ENCODE measurements at places on chromosomes 7 and 10. TPM values are rescaled to one million over a fixed set of nuclear protein-coding genes. Genes with fewer than 3 reads are reported as not detected.
A peak's percentile ranks its signal among the peaks of the same experiment; 100 is the strongest.

DNA sequence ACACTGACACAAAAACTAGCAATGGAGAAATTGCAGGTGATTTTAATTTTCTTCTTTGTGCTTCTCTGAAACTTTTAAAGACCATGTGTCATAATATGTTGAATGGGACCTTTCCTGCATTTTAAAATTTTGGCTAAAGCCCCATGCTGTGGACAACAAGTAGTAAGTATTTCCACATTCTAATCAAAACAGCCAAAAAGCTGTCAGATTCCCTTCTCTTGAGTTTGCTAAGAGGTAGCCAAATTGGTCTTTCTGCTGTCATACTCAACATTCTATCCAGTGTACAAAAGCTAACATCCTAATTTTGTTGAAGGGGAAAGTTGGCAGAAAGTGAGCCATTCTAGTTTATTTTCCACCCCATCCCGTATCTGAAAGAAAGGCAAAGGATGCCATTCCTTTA, 447.6 kb downstream of the TFEC start:
- no peak overlapping the region for H3K27ac ChIP-seq
- DNase-seq: no peak
- H3K36me3 ChIP-seq: no peaks in the 10 kb centered on the region
- H3K4me3 ChIP-seq: no peak overlapping the region

GRCh38 chr7:158186406-158186805, 401.2 kb downstream of the PTPRN2 start:
- H3K4me3 ChIP-seq: no peak overlapping the region
- H3K4me1 ChIP-seq: no peaks in the 10 kb centered on the region
- no peaks in the 10 kb centered on the region for H3K27me3 ChIP-seq
- no peak overlapping the region for H3K27ac ChIP-seq
- no peak for DNase-seq

DNA sequence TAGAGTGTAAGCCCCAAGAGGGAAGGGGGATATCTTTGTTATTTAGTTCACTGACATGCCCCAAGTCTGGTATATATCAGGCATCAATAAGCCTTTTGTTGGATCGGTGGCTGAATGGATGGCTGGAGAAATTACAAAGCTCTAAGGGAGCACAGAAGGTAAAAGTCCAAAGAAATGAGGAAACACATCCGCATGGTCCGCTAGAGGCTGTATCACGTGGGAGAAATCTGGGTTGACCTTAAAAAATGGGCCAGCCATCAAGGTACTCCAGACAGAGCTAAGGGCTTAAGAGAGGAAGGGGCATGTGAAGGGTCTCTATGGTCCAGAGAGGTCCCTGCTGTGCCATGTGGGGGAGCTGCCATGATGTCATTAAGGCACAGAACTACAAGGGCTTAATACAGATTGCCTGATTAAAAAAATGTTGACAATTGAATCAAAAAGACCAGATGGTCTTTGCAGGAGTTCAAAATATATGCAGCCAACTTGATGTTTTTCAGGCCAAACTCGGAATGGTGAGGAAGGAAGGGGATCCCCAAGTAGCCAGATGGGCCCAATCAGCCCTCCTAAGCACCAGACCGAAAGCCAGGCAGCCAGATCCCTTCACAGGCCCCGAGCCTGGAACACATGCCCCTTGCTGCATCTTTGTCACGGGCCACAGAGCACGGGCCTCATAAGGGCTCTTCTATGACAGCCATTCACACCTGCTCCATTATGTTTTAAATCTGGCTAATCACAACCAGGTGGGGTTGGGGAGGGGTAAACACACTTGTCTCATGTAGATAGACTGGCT, 31.9 kb downstream of the SCRN1 start:
- no peaks in the 10 kb centered on the region for H3K36me3 ChIP-seq
- no peak overlapping the region for H3K27ac ChIP-seq
- H3K4me1 ChIP-seq: peaks cover 10% of the 10 kb centered on the region
- DNase-seq: no peak

NRP1 gene
- not detected for total RNA-seq

PITX3 gene
- not detected for total RNA-seq

GRCh38 chr7:103065667-103066066, 8.9 kb downstream of the FBXL13 start:
- no peaks in the 10 kb centered on the region for H3K27me3 ChIP-seq
- peak; percentile 54 for DNase-seq
- no peak overlapping the region for H3K27ac ChIP-seq
- H3K36me3 ChIP-seq: no peaks in the 10 kb centered on the region

CFAP58 gene
- 0.59 TPM for total RNA-seq

DNA sequence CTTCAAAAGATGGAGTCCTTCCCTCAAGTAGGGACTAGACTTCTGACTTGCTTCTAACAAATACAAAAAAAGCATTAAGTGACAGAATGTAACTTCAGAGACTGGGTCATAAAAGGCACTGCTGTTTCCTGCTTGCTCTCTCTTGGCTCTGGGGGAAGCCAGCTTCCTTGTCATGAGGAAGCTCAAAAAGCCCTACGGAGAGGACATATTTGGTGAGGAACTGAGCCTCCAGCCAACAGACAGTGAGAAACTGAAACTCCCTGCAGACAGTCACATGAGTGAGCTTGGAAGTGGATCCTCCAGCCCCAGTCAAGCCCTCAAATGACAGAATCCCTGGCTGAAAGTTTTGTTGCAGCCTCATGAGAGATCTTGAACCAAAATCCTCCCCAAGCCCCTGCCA, 26.3 kb upstream of the SLC35G1 start:
- no peak overlapping the region for H3K27ac ChIP-seq
- DNase-seq: no peak
- H3K27me3 ChIP-seq: peaks cover 10% of the 10 kb centered on the region
- H3K4me3 ChIP-seq: no peak overlapping the region
- no peaks in the 10 kb centered on the region for H3K4me1 ChIP-seq
- no peaks in the 10 kb centered on the region for H3K36me3 ChIP-seq

- no peaks in the 10 kb centered on the region for H3K36me3 ChIP-seq
- DNase-seq: no peak
- no peak overlapping the region for H3K27ac ChIP-seq
- no peaks in the 10 kb centered on the region for H3K4me1 ChIP-seq
Observed at GRCh38 chr7:126856691-126857291, 395.9 kb downstream of the GRM8 start.

DNA sequence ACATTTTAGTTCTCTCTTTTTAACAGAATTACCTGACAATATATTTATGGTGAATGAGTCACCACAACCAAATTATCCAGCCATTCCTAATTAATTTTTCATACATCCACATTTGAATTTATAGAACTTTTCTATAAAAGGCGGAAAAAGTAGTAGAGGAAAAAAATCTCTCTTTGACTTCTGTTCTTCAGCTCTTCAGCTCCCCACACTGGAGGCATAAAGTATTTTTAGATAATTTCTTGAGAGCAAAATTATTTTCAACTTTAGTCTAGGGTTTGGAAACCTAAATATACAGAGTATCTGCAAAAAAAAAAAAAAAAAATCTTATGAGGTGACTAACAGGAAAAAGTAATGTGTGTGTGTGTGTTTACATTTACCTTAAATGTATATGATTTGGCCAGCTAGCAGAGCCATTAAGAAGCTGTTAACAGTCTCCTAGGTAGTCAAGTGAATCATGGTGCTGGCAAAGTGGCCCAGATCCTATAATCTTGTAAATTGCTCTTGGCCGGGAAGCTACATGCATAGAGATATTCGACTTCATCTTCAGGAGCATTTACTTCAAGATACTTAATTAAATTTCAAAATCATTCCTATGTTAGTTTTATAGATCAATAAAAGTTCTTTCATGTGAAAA, 383.1 kb upstream of the STEAP1 start:
- H3K4me3 ChIP-seq: no peak overlapping the region
- peaks cover 2% of the 10 kb centered on the region for H3K27me3 ChIP-seq
- no peaks in the 10 kb centered on the region for H3K36me3 ChIP-seq
- no peaks in the 10 kb centered on the region for H3K4me1 ChIP-seq
- no peak overlapping the region for H3K27ac ChIP-seq
- DNase-seq: no peak

GRCh38 chr7:20892776-20893175, 106.1 kb upstream of the SP8 start:
- no peaks in the 10 kb centered on the region for H3K4me1 ChIP-seq
- DNase-seq: no peak
- no peak overlapping the region for H3K4me3 ChIP-seq

GRCh38 chr7:140229591-140230515, 53.1 kb upstream of the KDM7A start:
- peak overlapping the region; percentile 97 for H3K4me3 ChIP-seq
- H3K4me1 ChIP-seq: peaks cover 47% of the 10 kb centered on the region
- peak; percentile 83 for DNase-seq
- H3K27me3 ChIP-seq: no peaks in the 10 kb centered on the region
- peaks cover 8% of the 10 kb centered on the region for H3K36me3 ChIP-seq
- H3K27ac ChIP-seq: peak overlapping the region; percentile 98

GRCh38 chr10:60942134-60942787, 1.7 kb downstream of the RHOBTB1 start:
- H3K27me3 ChIP-seq: peaks cover 57% of the 10 kb centered on the region
- no peaks in the 10 kb centered on the region for H3K36me3 ChIP-seq
- no peak overlapping the region for H3K27ac ChIP-seq

GRCh38 chr10:77393821-77394501, 243.6 kb downstream of the KCNMA1 start:
- DNase-seq: no peak
- H3K4me1 ChIP-seq: no peaks in the 10 kb centered on the region
- H3K27ac ChIP-seq: no peak overlapping the region
- no peaks in the 10 kb centered on the region for H3K36me3 ChIP-seq

- H3K27ac ChIP-seq: peak overlapping the region; percentile 41
- H3K4me1 ChIP-seq: peaks cover 26% of the 10 kb centered on the region
Observed at GRCh38 chr7:38321515-38321944, 48.1 kb upstream of the TARP start.

DNA sequence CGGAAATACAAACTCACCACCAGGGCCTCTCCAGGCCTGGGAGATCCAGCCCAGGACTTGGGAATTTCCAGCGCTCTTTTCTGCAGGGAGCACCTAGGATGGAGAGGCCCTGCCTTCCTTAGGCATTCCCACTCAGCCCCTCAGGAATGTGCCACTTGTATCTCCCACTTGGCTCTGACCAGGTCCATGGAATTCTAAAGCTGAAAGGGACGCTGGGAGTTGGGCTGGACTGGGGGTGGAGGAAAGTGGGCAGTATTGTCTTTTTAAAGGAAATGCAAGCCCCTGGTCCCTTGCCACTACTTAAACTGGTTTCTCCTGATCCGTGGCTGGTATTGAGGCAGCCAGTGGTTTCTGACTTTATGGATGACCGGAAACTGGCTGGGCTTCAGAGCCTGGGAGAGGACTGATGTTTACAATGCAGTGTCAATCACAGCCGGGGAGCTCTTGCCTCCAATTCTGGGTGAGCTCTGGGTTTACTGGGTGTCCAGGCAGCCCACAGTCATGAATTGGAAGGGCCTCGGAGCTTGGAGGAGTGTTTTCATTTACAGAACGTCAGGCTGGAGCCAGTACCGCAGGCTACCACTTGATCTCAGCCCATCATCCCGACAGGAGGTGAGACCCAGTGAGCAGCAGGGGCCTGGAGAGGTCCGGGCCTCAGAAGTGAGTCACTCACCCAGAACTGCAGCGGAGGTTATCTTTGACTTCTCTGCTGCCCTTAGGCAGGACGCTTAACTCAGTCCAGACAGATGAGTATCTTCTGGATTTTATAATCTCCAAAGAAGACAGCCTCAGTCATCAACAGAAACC, 27.3 kb downstream of the AGAP3 start:
- peaks cover 11% of the 10 kb centered on the region for H3K27me3 ChIP-seq
- peaks cover 2% of the 10 kb centered on the region for H3K36me3 ChIP-seq
- no peak overlapping the region for H3K27ac ChIP-seq
- peaks cover 6% of the 10 kb centered on the region for H3K4me1 ChIP-seq
- peak overlapping the region; percentile 11 for H3K4me3 ChIP-seq

- no peak for DNase-seq
- peaks cover 23% of the 10 kb centered on the region for H3K4me1 ChIP-seq
- H3K36me3 ChIP-seq: no peaks in the 10 kb centered on the region
- peaks cover 49% of the 10 kb centered on the region for H3K27me3 ChIP-seq
- H3K27ac ChIP-seq: no peak overlapping the region
- H3K4me3 ChIP-seq: no peak overlapping the region
Observed at GRCh38 chr7:28414453-28414852, 2.1 kb downstream of the CREB5 start.

- no peaks in the 10 kb centered on the region for H3K27me3 ChIP-seq
- H3K36me3 ChIP-seq: no peaks in the 10 kb centered on the region
- H3K4me3 ChIP-seq: no peak overlapping the region
- no peak for DNase-seq
Observed at GRCh38 chr7:48351900-48352299, 180.6 kb downstream of the ABCA13 start.

DNA sequence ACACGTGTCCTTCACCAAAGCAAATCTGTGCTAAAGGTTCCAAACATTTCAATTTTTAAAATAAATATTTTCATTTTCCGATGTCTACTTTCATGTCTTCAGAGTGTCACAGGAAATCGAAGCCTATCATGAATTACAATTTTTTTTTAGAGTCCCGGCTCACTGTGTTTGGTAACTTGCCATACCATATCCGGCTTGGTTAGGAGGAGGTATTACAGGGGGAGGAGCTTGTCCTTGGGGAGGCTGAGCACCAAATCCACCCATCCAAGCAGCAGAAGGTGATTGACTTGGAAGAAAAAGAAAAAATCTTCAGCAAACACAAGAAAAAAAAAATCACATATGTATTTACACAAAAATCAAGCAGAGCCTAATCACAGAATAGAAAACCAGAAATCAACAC, 21.3 kb downstream of the TIAL1 start:
- peak; percentile 42 for DNase-seq
- H3K27me3 ChIP-seq: no peaks in the 10 kb centered on the region
- peaks cover 45% of the 10 kb centered on the region for H3K36me3 ChIP-seq
- peaks cover 23% of the 10 kb centered on the region for H3K4me1 ChIP-seq
- H3K27ac ChIP-seq: peak overlapping the region; percentile 86

DNA sequence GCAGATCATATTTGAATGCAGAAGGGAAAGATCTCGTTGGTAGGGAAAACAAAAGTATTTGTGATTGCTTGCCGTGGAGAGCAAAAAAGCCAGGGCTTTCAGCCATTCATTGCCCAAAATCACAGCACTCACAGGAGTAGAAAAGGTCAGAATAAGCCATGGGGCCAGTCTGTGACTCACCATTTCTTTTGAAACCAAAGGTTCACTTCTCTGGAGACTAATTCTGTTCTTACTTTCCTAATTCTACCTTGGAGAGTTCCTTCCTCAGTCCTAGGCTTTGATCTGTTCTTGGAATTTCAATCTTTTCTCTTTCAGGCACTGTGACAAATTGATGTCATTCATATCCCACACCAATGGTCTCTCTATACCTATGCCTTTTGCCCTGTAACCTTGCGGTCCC, 54.1 kb upstream of the FAM180A start:
- H3K36me3 ChIP-seq: no peaks in the 10 kb centered on the region
- no peak overlapping the region for H3K27ac ChIP-seq
- no peak for DNase-seq
- H3K4me3 ChIP-seq: no peak overlapping the region
- peaks cover 2% of the 10 kb centered on the region for H3K4me1 ChIP-seq

CFAP70 gene
- total RNA-seq: 0.20 TPM

- H3K27ac ChIP-seq: no peak overlapping the region
- H3K4me1 ChIP-seq: no peaks in the 10 kb centered on the region
Observed at GRCh38 chr7:111855161-111855841, 293.0 kb upstream of the IMMP2L start.
